Stimulated activated CD4-positive, alpha-beta T cell treated with anti-CD3 and anti-CD28 coated beads, TNF-alpha, amount 100 ng/mL, for 1 hour (primary cell): ENCODE measurements at places on chromosomes 12 and 14.

DNA sequence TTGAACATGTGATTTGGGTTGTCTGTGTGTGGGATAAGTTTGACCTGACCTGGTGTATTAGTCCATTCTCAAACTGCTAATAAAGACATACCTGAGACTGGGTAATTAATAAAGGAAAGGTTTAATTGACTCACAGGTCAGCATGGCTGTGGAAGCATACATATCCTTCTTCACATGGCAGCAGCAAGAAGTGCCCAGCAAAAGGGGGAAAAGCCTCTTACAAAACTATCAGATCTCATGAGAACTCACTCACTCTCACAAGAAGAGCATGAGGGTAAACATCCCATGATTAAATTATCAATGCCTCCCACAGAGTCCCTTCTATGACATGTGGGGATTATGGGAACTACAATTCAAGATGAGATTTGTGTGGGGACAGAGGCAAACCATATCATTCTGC, 94.0 kb upstream of the PPM1H start:
- no peak for DNase-seq

DNA sequence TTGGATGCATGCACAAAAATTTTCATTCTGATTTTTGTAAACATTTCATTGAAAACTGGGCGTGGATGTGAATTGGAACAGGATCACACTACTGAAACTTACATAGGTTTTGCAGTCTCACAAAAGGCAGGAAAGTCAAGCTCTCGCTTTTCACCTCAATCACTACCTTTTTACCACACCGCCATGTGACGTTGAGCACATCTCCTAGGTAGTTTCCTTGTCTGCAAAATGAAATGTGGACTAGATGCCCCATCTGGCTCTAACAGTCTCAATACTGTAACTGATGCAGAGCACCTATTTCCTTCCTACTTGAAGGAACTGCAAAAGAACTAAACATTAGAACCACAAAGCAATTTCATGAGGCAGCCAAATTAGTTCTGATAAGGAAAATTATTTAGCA, 4.4 kb upstream of the YY1 start:
- DNase-seq = no peak

GRCh38 chr12:70178038-70178437, 65.2 kb upstream of the CNOT2 start:
- DNase-seq = no peak

GRCh38 chr14:43172899-43173548, 1334.1 kb downstream of the FSCB start:
- DNase-seq = no peak

GRCh38 chr14:105439710-105440553, 20.3 kb downstream of the MTA1 start:
- no peak for DNase-seq

GRCh38 chr14:63952933-63953437, 100.2 kb downstream of the SYNE2 start:
- no peak for DNase-seq

GRCh38 chr12:52391618-52392002, 6.2 kb upstream of the KRT84 start:
- DNase-seq = no peak

DNA sequence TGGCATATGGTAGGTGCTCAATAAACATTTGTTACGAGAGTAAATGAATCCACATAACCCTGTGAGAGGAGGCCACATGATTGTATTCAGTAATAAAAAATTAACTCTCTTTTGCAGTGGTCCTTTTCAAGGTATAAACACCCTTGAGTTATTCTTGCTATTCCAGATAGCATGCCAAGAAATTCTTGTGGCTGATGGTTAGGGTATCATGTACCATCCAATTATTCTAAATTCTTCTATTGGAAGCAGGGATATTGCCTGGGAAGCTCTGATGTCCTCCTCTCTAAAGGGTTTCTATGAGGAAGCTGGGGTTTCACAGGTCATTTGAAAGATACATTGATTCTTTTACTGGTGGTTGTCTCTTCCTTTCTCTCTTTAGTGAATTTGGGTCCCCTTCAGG, 10.1 kb downstream of the AKAP6 start:
- no peak for DNase-seq

GRCh38 chr12:109948368-109948767, 47.8 kb downstream of the GIT2 start:
- DNase-seq = no peak

DNA sequence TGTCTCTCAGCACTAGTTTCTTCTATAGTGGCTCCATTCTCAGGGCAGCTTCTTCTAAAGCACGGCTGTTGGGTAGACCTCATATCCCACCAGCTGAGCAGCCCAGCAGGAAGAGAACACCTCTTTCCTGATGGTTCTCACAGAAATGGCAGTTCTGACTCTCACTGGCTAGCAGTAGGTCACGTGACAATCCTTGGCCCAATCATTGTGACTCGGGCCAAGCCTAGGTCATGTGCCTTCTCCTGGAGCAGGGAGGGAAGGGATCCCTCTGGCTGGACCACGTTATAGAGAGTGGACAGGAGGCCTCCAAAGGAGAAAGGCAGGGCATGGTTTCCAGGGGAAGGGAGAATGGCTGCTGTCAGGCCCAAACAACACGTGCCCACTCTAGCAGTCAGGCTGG, 149.1 kb downstream of the AACS start:
- DNase-seq = no peak

GRCh38 chr12:105954951-105955931, 183.5 kb downstream of the NUAK1 start:
- DNase-seq = no peak

DNA sequence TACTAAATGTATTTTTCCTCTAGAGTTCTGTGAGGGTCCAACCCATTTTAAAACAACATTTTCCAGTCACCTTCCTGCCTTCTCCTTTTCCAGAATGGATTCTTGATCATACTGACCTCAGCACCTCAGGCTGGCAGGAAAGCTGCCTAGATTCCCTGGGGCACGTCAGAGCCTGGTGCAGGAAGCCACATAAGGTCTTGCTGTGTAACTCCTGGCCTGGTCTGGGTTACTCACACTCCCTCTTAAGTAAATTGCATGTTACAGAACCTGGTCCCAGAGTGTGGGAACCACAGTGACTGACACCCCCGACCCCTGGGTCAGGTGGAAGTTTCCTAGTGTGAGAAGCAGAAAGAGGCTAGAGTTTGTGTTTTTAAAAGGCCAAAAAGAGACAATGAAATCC, 209.8 kb downstream of the SPTSSA start:
- no peak for DNase-seq

DNA sequence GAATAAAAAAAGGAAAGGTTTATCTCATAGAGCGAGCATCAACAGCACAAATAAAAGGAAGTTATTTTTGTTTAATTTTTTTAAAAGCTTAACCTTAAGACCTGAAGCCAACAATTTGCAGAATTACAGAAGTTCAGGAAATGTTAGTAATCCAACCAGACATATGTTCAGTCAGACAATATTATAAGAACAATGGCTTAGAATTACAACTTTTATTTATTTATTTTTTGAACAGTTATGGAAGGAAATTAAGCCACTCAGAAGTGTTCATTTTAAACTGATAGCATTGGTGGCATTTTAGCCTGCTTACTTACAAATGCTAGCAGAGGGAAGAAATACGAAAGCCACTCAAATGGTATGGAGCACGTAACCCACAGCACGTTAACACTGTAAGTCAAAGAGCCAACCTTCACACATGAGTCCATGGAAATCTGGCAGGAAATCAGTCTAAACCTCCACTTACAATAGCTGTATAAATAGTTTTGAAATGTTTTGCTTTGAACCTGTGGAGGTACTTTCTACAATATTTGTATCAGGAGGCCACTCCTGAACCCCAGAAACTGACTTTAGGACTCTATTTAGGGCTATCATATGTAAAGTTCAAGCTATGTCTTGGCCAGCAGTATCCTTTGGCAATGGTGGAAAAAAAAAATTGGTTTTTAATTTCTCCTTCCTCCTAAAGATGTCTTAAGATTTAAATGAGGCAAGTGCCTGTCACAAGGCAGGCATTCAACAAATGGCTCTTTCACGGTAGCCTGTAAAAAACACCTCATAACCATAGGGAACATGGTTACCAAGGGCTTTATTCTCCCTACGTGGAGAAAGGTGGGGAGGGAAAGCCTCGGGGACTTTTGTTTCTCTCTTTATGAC, 102.3 kb downstream of the ITPR2 start:
- no peak for DNase-seq

DNA sequence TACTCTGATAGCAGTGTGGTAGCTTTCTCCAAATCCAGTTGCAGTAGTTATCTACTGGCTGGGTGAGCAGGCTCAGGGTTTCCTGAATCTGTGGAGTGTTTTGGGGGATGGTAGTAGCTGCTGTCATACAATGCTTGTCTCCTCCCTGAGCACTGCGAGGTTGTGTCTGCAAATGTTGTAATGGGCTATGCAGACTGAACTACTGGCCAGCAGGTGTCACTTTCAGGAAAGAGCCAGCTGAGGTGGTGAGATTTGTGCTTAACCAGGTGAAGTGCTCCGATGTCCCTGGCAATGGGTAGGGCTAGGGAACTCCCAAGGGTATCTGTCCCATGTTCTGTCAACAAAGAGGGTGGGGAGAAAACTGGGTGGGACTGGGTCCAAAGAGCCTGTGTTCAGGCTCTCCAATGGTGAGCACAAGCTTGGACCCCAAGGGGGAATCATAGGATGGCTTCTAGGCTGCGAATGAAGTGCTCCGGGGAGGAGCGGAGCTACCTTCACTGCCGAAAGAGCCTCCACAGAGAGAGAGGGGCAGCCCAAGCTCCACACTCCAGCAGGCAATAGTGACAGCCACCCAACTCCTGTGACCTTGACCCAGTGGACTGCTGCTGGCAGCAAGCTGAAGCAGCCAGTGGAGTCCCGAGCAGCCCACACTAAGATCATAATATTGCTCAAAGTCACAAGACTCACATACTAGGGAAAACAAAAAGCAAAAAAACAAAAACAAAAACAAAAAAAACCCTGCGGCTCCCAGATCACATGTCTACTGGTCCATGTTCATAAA, 1324.0 kb upstream of the USP15 start:
- no peak for DNase-seq

GRCh38 chr14:95892142-95892541, 15.5 kb downstream of the TUNAR start:
- DNase-seq = no peak

DNA sequence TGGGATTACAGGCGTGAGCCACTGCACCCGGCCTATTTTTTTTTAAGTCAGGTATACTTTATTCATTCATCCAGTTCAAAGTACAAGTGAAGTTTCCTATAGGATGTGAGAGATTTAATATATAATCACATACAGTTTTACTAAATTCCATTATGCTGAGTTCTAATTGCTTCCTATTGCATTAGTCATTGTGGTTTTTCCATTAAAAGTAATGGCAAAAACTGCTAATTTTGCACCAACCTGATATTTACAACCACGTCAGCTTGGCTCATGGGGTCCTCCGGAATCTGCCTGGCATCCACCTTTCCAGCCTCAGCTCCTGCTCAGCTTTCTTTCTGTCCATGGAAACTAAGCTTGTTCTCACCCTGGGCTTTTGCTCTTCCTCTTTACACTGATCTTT, 67.0 kb upstream of the CSRP2 start:
- no peak for DNase-seq

GRCh38 chr14:82341261-82341810, 807.7 kb upstream of the SEL1L start:
- no peak for DNase-seq

GRCh38 chr12:117966511-117966910, 2.3 kb downstream of the KSR2 start:
- DNase-seq = no peak

DNA sequence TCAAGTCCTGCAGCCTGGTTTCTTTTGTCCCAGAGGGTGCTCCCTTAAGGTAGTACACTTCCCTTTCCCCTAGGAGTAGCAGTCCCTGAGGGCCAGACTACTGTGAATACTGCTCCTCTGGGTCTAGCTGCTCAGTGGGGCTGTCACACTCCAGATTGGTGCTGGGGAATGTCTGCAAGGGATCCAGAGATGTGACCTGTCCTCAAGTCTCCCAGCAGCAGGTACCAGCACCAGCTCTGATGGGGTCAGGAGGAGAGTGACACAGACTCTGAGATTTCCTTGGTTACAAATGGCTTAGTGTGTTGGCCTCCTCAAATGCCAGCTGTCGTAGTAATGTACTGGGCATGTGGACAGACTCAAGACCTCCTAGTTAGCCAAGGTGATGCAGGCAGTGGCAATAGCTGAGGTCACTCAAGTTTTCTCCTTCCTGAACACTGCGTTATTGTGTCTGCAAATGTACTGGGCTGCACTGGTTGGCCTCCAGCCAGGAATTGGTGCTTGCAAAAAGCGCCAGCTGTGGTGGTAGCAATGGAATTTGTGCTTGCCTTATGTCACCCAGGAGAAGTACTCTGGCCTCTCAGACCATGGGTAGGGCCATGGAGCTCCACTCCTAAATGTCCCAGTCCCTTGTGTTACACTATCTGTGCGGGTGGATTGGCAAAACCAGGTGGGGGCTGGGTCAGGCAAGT, 36.4 kb upstream of the AEBP2 start:
- DNase-seq = no peak

DNA sequence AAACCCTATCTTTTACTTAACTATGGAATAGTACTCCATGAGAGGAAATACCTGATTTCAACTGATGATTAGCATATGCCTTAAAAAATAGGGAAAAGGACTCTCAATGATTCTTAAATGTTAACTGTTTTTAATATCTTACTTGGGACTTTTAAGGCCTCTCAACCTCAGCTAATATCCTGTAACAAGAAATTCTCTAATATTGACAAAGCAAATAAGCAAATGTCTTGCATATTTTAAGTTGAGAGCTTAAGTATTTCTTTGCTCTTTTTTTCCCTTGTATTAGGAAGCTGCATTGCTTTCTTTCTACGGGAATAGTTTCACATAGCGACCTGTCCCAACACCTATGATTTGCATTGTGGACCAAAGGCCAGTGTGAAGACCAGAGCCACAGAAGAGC, 249.9 kb downstream of the BCAT1 start:
- DNase-seq = no peak

DNA sequence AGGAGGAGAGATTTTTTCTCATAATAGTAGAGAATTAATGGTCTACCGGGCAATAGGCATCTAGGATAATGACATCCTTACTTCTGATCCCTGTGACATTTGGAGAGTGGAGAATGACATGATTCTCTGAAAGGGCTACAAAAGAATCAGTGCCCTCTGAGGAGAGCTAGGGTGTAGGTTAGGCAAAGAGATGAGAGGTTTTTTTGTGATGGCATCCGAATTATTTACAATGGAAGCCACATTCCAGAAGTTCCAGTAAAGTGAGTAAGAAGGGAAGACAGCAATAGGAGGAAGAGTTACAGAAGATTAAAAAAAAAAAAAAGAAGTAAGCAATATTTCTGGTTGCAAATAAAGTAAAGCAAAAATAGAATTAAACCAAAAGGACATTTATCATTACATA, 478.0 kb downstream of the RMST start:
- no peak for DNase-seq

- DNase-seq = no peak
These were observed 10.1 kb upstream of the GRIP1 start for GRCh38 chr12:66688846-66689439.

GRCh38 chr12:774051-774614, 21.8 kb downstream of the WNK1 start:
- DNase-seq = no peak

- no peak for DNase-seq
These were observed 62.2 kb downstream of the SOX5 start for GRCh38 chr12:23887055-23887835.

GRCh38 chr12:111453071-111453989, 47.6 kb downstream of the SH2B3 start:
- no peak for DNase-seq

- DNase-seq = no peak
These were observed 184.9 kb downstream of the NTF3 start for GRCh38 chr12:5616854-5617253.
